ENCODE measurements at places on chromosomes 6 and 20.
A peak's percentile ranks its signal among the peaks of the same experiment; 100 is the strongest.

- DNase-seq, result no peak
Observed at GRCh38 chr6:148500402-148500801, 157.8 kb downstream of the SASH1 start.

DNA sequence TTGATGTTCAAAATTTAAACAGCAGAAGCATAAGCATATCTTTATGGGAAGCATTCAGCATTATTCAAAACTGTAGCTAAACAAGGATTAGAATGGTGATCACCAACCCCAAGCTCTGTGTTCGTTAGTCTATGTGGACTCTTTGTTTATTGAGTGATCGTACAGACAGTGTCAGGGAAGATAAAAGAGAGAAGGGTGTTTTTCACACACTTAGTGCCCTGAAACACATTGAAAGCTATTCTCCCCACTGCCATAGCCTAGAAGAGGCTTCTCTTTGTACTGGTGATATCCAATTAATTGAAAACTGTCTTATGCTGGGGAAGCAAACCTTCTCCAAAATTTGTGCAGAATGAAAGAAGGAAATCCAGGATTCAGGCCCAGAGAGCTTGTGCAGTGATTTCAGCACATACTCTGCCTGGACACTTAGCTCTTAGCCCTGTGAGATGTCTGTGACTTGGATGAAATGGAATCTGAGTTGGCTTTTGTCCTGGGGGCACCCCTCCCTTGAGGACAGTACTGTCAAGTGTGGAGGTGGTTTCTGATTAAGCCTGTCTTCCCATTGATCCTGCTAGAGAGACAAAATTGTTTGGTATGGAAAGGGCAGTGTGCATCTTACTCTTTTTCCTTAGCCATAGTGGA, 125.7 kb upstream of the MTHFD1L start:
- no peak for DNase-seq

- DNase-seq, result no peak
Observed at GRCh38 chr20:37914672-37915433, 11.9 kb downstream of the VSTM2L start.

DNA sequence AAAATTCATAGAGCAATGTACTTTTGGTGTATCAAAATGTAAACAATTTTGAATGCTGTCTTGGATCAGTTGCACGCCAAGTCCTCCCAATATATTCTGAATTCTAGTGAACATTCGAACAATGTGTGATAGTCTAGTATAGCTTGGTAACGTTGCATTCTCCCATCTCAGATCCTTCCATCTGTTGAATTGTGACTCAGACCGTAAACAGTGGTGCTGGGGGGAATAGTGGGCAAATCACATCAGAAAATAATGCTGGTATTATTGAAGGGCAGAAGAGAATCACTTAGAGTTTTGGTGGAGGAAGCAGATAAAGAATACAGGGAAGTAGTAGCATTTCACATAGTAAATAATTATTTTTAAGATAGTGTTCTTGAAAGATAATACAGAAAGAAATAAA, 45.7 kb upstream of the PBOV1 start:
- no peak for DNase-seq

DNA sequence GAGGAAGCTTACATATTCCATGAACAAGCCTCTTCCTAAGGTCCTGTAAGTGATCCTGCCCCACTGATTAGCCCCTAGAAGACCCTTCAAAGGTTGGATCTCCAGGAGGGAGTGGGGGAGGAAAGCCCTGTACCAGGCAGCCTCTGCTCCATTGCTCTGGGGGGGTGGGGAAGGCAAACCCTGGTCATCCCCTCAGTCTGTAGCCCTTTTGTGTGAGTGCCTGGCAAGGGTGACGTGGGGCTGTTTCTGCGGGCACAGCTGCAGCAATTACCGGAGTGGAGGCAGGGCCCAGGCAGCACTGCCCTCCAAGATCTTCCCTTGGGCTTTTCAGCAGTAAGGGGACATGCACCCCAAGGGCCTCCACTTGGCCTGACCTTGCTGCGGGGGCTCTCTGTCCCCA, at the start of gene MOG:
MOG (plus strand) TSS at position 295 of the 400 bp plus-strand sequence. CDS start 118 bp downstream, outside the sequence.
- no peak for DNase-seq

- DNase-seq, result no peak
Observed at GRCh38 chr20:23164176-23164601, 78.1 kb upstream of the CD93 start.

GRCh38 chr6:16712931-16713484, 48.3 kb downstream of the ATXN1 start:
- no peak for DNase-seq

DNA sequence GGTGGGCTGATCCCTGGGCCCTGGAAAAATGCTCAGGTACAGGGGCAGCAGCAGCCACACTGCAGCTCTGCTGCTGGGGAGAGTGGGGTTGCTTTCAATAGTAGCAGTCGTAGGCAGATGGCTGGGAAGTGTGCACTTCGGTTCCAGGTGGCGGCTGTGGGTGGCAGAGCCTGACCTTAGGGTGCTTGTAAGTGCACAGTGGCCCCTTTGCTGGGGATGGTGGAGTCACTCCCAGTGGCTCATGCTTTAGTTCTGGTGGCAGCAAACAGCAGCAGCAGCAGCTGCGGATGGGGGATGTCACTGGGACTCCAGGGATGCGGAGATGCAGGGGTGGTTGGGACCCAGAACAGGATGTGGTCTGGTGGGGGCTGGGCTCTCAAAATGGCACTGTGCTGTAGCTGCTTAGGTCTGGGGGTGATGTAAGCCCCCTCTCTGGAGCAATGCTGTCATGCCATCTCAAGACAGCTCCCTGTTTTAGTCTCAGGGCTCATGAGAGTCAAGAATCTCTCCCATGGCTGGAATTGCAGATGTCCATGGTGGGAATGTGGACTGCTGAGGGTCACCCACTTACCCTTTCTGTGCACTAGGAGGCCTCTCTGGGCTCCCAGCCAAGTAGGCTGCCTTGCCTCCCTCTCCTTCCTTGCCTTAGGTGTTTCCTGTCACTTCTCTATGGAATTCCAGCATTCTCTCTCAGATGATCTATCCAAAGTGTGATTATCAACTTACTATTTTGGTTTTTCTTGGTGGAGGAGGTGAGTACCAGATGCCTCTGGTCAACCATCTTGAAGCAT, 146.7 kb upstream of the SLC22A23 start:
- no peak for DNase-seq

DNA sequence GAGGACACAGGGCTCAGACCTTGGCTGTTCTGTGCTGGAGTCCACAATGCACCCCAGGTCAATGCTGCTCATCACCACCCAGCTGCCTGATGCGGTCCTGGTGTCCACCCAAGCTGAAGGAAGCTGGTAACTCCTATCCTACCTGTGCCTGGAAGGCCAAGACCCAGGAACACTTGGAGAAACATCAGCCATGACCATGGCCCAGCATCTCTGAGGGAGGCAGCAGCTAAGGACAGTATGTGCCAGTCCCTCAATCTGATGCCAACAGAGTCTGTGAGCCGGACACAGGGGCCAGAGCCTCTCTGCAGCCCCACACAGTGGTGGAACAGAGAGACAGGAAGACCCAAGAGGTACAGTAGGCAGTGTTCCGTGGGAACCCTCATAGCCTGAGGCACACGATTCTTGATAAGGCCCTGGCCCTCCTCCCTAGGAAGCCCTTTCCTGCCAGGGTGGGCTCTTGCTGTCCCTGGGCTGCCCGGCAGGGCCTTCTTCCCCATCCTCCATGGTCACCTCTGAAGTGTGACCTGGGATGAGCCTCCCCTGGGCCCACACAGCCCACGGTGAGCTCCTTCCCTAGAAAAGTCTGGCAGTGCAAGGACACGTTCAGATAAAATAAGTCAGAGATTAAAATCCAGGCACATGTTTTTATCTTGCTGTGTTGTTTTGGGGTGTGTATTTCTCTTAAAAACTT, 170.7 kb downstream of the THBS2 start:
- DNase-seq, result no peak

GRCh38 chr6:44481056-44481455, 93.5 kb downstream of the CDC5L start:
- no peak for DNase-seq

DNA sequence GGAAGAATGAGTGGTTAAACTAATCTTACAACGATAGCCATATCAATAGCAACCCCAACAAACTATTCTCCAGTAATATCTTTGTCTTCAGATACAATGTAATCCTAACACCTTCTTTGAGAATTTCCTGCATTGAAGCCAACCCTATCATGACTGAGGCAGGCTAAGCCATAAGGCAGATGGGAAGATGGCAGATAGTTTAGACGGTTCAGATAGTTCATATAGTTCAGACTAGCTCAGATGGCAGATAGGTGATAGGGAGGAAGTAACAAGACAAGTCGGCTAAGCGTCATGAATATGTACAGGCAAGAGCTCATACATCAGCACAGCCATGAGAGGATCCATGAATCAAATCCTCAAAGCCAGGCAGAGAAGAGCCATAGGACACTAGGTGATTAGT, 39.1 kb upstream of the BEND6 start:
- no peak for DNase-seq

DNA sequence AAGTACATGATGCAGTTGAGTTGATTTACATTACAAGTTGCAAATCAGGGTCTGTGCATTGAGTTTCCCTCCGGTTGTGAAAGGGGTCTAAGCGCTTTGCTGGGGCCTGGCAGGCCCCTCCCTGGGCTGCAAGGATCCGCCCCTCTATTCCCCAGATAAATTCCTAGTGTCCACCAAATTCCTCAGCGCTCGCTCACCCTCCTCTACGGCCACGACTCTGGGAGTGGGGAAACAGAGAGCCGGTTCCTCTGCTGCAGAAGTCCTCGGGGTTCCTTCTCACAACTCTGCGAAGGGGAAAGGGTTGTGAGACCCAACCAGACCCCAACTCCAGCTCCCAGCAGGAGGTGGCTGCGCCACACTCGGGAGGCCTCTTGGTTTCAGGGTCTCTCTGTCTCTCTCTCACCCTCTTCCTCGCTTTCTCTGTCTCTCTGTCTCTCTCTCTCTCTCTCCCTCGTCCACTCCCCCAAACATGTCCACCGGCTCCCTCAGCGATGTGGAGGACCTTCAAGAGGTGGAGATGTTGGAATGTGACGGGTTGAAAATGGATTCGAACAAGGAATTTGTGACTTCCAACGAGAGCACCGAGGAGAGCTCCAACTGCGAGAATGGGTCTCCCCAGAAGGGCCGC, at the start of gene TCF21:
TCF21 (plus strand) TSS at position 185 of the 628 bp plus-strand sequence; CDS start at position 470, 285 bp downstream.
- DNase-seq, result no peak

DNA sequence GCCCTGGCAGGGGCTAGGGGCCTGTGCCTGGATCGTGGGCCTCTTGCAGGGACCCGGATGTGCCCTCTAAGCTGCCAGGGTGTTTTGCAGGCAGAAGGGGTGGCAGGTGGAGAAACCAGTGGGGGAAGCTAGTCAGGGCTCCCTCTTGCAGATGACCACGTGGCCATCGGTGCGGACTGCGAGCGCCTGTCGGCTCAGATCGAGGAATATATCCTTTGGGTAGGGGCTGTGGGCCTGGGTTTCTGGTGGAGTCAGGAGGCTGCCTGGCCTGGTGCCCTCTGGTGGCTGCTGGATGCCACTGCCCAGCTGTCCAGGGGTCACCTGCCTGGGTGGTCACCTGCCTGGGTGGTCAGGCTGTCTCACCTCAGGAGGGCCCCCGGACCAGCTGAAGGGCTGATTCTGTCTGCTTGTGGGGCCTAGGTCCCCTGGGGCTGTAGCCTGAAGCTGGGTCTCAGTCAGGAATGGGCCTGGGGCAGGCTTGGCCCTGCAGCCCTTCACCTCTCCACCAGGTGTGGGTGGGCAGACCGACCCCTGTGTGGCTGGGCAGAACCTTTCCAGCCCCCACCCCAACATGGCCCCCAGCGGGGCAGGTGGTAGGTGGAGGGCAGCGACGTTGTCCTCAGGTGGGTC, 6.7 kb downstream of the TCEA2 start:
- no peak for DNase-seq

DNA sequence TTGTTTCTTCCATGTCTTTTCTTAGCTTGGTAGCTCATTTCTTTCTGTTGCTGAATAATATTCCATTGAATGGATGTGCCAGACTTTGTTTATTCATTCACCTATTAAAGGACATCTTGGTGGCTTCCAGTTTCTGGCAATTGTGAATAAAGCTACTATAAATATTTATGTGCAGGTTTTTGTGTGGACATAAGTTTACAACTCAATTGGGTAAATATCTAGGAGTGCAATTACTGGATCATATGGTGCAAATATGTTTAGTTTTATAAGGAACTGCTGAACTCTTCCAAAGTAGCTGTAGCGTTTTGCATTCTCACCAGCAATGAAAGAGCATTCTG, 16.8 kb upstream of the SDCBP2 start:
- DNase-seq, result no peak

DNA sequence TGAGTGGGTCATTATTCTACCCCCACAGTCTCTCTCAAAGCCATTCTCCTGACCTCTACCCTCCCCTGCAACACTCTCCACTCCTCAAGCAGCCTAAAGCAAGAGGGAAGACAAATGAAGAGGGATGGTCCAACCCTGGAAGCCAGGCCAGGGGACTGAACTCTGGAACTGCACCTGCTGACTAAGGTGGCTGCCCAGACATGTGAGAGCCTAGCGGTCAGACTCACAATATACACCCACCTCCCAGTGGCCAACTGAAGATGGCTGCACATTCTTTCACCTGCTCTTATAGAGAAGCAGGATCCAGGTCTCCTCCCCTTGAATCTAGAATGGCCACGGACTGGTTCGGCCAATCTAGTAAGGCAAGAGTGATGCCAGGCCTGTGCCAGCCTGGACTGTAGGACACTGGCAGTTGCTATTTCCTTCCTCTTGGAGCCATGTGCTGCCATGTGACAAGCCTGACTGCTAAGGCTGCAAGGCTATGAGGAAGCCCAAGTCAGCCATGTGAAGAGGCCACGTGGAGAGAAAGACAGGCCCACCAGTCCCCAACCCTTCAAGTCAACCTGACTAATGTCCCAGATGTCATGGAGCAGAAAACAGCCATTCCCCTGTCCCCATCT, 31.8 kb downstream of the ACSS1 start:
- DNase-seq, result no peak

DNA sequence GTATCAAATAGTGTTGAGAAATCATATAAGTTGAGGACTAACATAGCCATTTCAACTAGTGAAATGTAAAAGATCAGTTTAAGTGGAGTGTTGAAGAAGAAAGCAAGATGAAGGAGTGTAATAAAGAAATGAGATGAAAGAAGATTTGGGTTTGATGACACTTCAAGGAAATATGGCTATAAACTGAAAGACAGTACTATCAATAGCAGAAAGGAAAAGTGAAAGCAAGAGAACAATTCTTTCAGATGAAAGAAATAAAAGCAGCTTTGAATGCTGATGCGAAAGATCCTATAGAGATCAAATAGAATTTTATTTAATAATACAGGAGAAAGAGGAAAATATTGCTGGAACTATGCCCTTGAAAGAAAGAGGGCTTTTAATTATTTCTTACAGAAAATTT, 92.8 kb upstream of the PRSS16 start:
- DNase-seq, result peak; percentile 3

DNA sequence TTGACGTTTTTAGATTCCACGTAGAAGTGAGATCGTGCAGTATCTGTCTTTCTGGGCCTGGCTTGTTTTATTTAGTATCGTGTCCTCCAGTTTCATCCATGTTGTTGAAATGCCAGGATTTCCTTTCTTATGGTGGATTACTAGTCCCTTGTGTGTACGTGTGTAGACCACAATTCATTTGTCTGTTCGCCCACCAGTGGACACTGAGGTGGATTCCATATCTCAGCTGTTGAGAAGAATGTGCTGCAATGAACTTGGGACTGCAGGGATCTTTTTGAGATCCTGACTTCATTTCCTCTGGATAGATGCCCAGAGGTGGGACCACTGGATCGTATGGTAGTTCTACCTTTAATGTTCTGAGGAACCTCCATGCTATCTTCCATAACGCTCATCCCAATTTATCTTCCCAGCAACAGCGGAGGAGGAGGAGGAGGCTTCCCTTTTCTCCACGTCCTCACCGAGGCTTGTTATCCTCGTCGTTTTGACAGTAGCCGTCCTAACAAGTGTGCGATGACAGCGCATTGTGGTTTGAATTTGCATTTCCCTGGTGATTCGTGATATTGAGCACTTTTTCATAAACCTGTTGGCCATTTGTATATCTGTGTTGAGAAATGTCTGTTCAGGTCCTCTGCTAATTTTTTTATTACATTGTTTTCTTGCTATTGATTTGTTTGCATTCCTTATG, 62.4 kb downstream of the CDH4 start:
- no peak for DNase-seq

Data from stimulated activated naive CD4-positive, alpha-beta T cell (primary cell).